ENCODE measurements at places on chromosomes 5 and 9.

DNA sequence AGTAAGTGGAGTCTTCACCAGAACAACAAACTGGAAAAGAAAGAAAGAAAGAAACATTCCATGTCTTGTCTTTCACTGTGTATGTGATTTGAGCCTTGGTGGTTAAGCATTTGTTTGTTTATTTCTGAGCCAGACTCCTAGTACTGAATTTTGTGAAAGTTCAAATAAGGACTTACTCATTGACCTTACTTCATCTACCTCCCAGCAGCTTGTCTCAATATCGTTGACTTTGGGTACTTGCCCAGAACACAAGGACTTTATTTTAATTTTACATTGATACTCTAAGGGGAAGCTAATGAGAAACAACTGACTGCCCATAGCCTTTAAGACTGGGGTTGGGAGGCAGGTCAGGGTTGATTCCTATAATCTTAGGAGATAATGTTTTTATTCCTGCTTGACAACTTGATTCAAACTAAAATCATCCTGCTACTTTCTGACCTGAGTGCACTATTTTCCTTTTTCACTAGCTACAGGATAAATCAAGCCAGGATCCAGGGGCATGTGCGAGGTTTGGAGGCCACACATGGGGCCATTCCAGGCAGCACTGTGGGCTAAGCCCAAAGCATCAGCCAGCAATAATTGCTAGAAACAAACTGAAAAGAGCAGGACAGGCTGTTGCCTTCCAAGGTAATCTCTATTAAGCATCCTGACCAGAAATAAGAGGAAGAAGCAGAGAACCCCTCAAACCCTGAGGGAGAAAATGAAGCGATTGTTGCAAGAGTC, 138.9 kb upstream of the RUSC2 start:
- peak; percentile 96 for DNase-seq

GRCh38 chr9:137575364-137575715, 3.4 kb downstream of the DPH7 start:
- peak; percentile 55 for DNase-seq

GRCh38 chr5:164728733-164729132, 1223.3 kb downstream of the MAT2B start:
- DNase-seq, result no peak

DNA sequence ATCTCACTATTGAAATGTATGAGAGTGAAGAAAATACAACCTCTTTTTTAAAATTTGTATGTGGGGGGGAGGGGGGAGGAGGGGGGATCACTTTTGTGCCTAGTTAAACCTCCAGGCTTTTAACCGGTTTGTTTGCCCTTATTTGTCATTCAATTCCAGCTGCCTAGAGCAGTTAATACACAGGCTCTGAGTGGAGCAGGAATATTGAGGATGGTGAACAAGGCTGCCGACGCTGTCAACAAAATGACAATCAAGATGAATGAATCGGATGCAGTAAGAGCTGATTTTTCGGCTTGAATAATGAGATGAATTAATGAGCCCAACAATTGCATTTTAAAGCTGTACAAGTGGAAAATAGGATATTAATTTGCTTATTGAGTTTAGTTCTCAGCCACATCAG, 28.7 kb upstream of the SNX24 start:
- DNase-seq, result no peak

DNA sequence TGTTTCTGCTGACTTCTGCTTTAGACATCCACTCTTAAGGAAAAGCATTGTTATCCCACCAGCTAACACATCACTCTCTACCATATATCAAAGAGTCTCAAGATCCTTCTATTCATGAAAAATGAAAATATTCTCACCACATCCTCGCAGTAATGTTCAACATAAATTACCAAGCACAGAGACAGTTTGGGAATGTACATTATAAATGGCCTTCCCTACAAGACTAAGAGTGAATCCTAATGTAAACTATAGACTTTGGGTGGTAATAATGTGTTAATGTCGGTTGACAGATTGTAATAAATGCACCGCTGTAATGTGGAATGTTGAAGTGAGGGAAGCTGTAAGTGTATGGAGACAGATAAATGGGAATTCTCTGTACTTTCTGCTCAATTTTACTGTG, 27.1 kb upstream of the KCNIP1 start:
- DNase-seq, result no peak

GRCh38 chr5:159628703-159629102, 287.6 kb upstream of the ADRA1B start:
- DNase-seq, result no peak

GRCh38 chr5:100647461-100648230, 112.5 kb downstream of the FAM174A start:
- no peak for DNase-seq

GRCh38 chr9:97076238-97076637, 37.3 kb upstream of the CTSV start:
- no peak for DNase-seq

- DNase-seq, result no peak
These were observed 248.6 kb upstream of the NR4A3 start for GRCh38 chr9:99573085-99573484.

DNA sequence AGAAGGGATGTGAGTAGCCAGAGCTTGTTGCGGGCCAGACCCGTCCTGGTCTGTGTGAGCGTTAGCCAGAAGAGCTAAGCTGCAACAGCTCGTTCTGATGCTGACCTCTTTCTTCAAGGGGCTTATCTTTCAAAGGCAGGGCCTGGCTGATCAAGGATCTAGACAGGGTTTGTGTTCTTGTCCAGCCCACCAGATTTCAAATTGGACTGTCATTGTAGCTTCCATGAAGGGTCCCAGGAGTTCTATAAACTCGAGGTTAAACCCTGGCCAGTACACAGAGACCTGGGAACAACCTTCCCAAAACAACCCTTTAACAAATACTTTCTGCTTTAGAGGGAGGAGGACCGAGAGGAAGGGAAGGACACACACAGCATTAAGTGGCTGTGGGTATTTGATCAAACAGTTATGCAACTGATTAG, 153.0 kb upstream of the TUT7 start:
- DNase-seq, result no peak

GRCh38 chr9:36874261-36874660, 159.8 kb downstream of the PAX5 start:
- no peak for DNase-seq

- DNase-seq, result peak; percentile 78
These were observed 1.4 kb downstream of the SLC26A2 start for GRCh38 chr5:149961957-149962409.

DNA sequence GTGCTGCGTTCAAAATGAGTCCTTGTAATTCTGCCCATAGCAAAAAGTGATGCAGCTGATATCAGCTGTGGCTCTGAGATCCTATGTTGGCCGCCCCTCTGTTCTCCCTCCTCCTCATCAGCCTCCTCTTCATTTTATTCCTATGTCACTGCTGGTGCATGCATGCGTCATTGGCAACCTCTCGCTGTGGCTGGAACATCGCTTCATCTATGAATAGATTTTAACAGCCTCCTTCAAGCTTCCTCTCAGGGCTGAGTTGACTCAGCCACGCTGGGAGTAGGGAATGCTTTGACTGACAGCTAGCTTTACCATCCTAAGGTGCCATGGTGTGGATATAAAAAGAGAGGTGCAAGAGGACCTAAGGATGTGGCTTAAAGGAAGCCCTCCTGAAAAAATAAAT, 303.5 kb downstream of the PLK2 start:
- DNase-seq, result peak; percentile 74

- DNase-seq, result no peak
These were observed 8.2 kb downstream of the TOR2A start for GRCh38 chr9:127726871-127727270.

DNA sequence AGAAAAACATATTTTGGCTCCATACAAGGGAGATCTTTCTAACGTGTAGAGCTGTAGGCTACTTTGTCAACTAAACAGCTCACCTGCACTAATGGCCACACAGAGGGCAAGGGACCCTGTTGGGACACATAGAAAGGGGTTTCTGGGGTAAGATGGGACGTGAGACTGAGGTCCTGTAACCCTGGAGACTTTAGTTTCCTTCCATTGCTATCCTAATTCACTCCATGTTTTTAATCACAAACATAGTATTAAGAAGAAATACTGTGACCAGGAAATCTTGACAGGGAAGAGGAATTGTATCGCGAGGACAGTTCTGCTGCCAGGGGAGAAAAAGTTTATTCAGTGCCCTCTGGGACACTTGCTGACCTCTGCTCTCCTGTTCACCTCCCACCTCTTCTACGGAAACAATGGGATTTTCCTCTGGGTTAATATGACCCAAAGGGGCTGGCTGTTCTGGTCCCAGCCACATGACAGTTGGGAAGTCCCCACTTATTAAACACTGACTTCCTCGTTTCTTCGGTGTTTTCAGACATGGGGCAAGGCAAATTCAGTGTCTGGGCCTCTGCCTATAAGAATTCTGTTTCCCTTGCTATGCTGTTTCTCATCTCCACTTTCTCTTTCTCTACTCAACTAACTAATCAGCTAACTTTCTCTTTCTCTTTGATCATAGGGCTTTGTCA, 106.9 kb upstream of the SEMA6A start:
- DNase-seq, result no peak

DNA sequence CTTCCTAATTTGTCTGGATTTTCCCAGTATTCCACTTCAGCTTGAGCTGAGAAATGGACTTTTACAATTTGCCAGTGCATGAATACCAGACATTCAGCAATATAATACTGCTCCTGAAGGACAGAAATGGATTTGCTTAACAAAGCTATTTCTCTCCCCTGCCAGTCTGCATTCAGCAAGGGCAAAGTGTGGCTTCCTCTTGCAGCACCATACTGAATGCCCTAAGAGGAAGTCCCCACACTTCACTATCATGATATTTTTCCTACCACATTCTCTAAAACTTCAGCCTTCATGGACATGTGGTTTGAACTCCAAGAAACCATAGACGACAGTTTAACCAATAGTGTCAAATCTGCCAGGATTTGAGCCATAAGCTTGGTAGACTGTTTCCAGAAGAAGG, 19.8 kb upstream of the TLE4 start:
- DNase-seq, result no peak

DNA sequence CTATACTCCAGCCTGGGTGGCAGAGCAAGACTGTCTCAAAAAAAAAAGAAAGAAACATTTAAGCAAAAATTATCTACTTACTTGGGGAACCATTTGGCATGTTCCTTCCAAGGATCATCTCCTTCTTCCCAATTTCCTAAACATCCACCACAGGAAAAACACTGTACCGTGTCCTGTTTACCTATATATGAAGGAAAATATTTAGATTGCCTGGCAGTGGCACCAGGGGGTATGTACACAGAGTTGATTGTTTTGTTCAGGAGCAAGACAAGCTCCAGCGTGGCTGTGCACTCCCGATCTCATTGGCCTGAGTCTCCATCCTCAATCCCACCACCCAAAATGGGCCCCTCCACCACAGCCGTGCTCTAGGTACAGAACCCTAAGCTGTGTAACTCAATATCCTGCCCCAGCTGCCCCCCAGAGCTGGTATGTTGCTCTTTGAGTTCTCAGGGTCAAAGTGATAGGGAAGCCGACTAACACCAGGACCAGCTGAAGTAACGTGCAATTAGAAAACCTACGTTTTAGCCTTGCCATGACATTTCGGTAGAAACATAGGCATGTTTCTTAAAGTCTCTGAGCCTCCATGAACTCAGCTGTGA, 13.8 kb downstream of the NAIP start:
- no peak for DNase-seq

- DNase-seq, result peak; percentile 89
These were observed 18.3 kb upstream of the LPAR1 start for GRCh38 chr9:111056538-111056937.

- peak; percentile 100 for DNase-seq
These were observed 143.6 kb downstream of the LHFPL2 start for GRCh38 chr5:78504704-78505677.

GRCh38 chr5:130386155-130386554, 481.9 kb downstream of the CHSY3 start:
- DNase-seq, result no peak

DNA sequence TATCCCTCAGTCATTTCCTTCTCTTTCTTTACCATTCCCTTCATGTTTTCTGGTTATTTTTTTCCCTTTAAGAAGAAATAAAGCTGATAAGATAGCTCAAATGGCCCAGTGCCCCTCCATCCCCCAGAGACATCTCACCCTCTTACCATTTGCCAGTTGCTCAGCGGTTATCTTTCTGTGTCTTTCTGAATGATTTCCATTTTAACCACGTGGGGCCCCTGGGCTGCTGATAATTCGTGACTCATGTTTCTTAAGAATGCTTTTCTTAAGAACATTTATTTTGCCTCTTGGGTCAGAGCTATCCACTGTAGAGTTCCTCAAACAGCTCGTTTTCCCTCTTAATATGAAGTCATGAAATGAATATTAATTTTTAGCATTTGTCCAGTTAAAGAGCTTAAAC, 147.8 kb downstream of the MAST4 start:
- DNase-seq, result peak; percentile 24

DNA sequence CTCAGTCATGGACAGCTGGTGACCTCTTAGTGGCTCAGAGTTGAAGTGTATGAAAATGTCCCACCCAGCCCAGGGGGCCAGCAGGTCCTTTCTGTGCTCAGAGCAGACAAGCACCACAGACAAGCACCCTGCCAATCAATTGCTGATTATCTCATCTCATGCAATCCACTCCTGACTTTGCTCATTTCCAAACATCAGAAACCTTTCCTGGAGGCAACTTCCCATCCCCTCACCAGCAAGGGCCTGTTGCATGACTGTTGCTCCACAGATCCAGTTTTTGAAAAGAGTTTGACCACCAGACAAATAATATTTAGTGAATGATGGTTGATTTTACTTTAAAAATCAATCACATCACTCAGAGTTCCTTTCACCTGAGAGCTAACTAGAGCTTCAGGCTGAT, 397.3 kb upstream of the KLF4 start:
- no peak for DNase-seq

DNA sequence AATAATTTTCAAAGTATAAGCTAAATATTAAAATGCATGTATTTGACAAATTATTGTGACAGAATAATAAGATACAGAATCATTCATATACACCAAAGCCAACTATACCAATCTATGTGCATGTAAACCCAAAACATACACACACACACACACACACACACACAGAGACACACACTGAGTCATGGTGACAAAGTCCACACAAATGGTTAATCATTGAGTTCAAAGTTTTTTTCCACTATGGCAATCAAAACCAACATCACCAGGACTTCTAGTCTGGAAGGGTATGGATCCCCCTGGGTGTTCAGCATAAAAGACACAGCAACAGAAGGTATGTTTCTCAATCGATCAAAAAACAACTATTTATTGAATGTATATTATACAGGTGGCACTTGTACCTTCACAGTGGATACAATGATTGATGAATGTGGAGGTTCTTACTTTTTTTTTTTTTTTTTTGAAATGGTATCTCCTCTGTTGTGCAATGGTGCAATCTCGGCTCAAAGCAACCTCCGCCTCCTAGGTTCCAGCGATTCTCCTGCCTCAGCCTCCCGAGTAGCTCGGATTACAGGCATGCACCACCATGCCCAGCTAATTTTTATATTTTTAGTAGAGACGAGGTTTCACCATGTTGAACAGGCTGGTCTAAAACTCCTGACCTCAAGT, 137.0 kb downstream of the PDE4D start:
- DNase-seq, result no peak

DNA sequence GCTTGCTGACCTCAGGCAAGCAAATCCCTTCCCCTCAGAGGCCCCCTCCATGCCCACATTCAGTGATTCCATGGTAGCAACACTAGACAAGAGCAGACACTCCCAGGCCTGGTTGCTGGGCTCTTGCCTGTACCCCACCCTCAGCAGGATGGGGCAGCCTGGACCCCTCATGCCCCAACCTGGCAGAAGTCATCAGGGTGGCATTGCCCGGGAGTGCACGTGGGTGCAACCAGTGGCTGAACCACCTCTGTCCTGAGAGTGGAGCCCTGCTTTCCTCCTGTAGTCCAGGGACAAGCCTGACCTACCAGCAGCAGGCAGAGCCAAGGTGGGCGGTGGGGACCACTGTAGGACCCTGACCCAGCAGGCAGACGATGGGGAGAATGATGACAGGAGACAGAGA, 65.8 kb upstream of the TBC1D2 start:
- DNase-seq, result no peak
